ENCODE measurements at places on chromosomes 3 and 15.
A peak's percentile ranks its signal among the peaks of the same experiment; 100 is the strongest.

GRCh38 chr3:54122324-54123002 lies at the start of gene CACNA2D3:
TSS of gene CACNA2D3 (plus strand) at chr3:54122552.
- no peak for DNase-seq

GRCh38 chr3:151890721-151891141 lies 17.3 kb downstream of the SUCNR1 start:
- DNase-seq, result no peak

DNA sequence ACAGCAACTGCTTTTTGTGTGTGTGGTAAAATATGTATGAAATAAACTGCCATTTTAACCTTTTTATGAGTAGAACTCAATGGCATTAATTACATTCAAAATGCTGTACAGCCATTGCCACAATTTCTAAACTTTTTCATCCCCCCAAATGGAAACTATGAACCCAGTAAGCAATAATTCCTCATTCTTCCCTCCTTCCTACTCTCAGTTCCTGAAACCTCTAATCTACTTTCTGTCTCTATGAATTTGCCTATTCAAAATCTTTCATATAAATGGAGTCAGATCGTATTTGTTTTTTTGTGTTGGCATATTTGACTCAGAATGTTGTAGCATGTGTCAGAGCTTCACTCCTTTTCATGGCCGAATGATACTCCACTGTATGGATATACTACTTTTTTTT lies 5.3 kb upstream of the BLM start:
- no peak for DNase-seq

DNA sequence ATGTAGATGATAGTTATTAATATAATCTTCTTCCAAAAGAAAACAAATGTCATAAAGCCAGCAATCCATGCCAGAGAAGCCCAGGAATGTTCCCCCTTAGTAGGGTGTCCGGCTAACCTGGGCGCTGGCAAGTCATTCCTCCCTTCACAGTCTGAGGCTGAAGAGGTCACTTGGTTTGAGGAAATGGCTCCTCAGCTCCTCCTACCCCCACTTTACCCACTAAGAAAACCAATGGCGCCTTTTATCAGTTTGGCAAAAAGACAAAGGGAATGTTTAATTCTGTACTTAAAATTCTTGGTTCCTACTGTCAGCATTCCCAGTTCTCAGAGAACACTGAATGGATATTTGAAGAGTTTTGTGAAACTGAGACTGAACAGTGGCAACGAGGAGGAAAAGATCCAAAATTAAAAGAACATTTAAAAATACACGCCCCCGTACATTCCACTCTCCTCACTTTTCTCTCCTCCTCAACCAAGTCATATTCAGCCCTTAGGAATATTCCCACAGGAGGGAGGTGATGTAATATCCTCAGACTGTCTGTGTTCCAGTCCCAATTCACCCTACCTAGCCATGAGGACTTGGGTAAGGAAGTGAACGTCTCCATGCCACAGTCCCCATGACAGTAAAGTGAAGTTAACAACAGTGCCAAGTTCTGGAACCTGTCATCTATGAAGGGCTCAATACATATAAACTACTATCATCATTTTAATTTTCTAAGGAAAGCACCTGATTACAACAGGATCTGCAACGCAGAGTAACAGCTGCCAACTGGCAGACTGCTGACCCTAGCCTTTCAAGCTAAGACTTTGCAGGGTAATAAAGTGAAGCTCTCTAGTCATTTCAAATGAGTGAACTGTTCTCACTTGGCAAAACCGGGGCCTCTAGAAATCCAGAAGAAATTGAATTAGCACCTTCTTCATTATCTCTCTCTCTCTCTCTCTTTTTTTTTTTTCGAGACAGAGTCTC lies 234.5 kb upstream of the ICE2 start:
- no peak for DNase-seq

DNA sequence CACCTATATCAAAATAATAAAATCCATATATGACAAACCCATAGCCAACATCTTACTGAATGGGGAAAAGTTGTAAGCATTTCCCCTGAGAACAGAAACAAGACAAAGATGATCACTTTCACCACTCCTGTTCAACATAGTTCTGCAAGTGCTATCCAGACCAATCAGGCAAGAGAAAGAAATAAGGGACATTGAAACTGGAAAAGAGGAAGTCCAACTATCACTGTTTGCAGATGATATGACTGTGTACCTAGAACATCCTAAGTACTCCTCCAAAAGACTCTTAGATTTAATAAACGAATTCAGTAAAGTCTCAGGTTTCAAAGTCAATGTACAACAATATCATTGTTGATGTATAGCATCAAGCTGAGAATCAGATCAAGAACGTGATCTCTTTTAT lies 35.6 kb upstream of the FGF7 start:
- no peak for DNase-seq

DNA sequence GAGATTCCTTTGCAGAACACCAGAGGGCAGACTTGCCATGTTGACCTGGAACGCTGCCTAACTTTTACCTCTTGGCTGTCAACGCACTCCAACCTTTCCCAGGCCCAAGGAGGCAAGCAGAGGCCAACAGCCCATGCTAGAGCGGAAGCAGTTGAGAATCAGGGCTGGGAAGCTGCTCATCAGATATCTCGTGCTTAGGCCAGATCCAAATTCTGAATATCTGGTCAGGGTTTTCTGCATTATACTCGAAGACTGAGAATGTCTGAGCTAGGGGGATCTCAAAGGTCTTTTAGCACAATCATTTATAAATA lies 2.5 kb downstream of the XIRP1 start:
- DNase-seq, result peak; percentile 37

DNA sequence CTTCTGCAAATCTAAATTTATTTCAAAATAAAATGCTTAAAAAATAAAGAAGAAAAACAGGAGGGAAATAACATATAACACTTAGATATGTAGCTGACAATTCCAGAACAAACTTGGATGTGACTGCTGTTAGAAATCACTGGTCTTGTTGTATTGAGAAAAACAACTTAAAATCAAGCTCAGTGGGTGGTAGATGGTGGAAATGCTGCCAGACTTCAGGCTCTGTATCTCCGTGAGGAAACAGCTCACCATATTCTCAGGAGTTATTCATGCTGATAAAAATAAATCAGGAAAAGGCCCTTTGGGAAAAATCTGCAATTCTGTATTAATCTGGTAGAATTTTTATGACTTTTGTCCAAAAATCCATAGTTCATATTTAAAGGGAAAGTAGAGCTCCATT lies 477.6 kb downstream of the RAP2B start:
- no peak for DNase-seq

- DNase-seq, result no peak
Observed at GRCh38 chr3:167738037-167738436, 2.5 kb downstream of the SERPINI1 start.

GRCh38 chr15:74343127-74343796 lies 24.2 kb downstream of the CYP11A1 start:
- DNase-seq, result no peak

DNA sequence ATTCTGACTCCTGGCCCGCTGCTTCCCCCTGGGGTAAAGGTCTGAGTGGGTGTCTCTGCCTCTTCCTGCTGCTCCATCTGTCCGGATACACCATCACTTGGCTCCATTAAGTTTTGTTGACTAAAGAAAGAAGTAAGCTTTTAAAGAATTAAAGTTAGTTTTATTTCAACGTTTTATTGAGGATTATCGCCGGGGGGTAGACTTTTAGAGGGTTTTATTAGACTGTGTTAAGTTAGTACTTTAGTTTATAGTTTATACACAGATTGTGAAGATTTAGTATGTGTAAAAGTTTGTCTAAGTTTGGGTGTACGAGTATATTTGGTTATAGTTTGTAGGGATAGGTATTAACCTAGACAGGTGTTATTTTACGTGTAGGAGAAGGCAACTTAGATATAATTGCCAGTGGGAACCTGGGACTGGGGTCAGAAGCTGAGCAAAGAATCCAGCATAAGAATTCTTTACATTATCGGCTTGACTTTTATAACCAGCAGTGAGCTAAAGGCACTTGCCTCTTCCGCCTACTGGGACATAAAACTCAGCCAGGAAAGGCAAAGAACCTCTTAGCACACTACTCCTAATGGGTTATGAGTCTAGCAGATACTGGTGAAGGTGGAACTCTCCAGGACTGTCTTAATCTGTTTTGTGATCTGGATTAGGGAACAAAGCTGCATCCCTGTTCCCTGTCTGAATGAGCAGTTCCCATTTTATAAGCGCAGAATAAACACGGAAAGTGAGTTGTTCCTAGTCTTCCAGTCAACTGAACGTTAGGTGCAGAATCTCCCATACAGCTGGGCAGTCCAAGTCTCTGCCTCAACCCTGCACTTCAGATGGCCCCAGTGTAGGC lies 131.3 kb downstream of the FAM43A start:
- no peak for DNase-seq

- DNase-seq, result no peak
Observed at GRCh38 chr3:35640190-35641165, 1.2 kb downstream of the ARPP21 start.

DNA sequence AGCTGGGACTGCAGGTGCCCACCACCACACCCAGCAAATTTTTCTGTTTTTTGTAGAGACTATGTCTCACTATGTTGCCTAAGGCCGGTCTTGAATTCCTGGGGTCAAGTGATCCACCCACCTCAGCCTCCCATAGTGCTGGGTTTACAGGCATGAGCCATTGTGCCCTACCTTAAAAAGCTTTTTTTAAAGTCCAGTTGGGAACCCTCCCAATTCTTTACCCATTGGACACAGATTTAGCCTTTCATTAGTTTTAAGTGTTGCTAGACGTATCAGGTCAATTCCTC lies 1.7 kb upstream of the DENND4A start:
- no peak for DNase-seq

DNA sequence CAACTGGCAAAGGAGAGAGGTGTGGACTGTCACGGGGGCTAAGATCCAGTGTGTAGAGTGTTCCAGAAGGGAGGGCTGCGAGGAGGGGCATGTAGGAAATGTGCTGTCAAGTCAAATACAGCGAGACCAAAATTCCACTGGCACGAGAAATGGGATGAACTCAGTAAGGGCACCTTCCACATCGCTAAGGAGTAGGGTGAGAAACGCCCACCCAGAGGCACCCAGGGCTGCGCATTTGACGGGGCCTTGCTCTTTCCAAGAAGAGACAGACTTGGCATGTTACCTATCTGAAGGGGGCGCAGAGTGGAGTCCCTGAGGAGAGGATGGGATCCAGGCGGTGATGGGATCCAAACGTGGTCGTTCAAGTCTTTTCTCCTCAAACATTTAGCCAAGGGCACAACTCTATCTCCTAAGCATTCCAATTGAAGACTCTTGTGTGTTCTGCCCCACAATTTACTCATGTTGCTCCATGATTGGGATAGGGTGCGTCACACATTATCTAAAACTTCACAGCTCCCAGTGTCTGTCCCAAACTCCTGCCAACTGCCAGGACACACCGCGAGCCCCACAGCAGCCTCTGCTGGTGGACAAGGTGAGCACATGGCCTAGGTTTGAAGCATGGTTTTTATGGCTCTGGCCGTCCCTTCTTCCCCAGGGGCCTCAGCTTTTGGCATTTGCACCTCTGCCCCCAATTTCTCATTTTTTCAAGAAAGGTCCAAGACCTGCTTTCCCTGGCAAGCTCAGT lies 7.6 kb downstream of the SELENOS start:
- DNase-seq, result no peak

DNA sequence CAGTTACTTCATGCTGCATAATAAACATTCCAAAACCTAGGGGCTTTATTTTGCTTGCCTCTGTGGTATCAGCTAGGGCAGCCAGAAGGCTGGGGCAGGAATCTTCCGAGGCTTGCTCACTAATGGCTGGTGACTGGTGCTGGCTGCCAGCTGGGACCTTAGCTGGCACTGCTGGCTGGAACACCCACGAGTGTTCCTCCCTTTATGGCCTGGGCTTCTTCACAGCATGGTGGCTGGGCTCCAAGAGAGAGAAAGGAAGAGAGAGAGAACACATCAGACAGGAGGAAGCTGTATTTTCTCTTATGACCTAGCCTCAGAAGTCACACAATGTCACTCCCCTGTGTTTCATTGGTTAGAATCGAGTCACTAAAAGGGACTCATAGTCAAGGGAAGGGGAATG lies 23.9 kb upstream of the CDCP1 start:
- DNase-seq, result no peak

- no peak for DNase-seq
Observed at GRCh38 chr3:40248591-40248990, 60.9 kb upstream of the EIF1B start.

GRCh38 chr3:76888856-76889255 lies 151.0 kb upstream of the ROBO2 start:
- DNase-seq, result no peak

DNA sequence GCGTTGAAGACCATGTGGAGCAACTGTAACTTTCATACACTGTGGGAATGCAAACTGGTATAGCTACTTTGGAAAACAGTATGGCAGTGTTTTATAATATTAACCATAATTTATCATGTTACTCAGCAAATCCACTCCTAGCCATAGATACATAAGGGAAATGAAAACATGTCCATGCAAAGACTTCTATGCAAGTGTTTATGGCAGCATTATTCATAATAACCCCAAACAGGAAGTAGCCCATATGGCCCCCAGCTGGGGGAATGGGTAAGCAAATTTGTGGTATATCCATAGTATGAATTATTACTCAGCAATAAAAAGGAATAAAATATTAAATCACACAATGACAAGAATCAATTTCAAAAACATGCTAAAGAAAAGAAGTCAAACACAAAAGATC lies 23.0 kb upstream of the GATA2 start:
- no peak for DNase-seq

- DNase-seq, result no peak
Observed at GRCh38 chr3:187169231-187169960, 27.9 kb upstream of the RTP1 start.

DNA sequence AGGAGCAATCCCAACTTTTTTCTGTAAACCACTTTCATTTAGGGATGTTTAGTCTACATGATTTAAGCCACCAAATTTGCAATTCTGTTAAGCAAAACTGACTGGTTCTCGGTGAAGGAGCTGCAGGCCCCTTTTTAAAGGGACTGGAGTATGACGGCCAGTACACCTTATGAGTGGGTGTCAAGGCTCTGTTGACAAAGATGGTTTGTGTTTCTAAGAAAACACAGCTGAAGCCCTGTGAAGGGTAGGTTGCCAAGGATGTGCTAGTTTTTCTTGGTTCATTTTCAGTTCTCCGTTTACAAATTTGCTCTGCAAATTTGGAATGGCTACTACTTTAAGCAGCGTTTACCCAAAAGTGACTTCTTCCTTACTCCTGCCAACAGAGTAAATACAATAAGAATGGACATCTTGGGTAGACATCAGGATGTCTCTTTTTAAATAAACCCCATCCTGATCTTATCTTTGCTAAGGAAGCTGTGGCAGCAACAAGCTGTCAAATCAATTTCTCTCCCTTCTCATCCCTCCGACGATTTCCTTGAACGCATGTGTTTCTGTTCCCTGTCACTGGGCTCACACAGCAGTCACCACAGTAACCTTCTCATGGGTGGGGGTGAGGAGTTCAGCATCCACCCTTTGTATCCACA lies 58.2 kb upstream of the CMTM8 start:
- DNase-seq, result no peak

DNA sequence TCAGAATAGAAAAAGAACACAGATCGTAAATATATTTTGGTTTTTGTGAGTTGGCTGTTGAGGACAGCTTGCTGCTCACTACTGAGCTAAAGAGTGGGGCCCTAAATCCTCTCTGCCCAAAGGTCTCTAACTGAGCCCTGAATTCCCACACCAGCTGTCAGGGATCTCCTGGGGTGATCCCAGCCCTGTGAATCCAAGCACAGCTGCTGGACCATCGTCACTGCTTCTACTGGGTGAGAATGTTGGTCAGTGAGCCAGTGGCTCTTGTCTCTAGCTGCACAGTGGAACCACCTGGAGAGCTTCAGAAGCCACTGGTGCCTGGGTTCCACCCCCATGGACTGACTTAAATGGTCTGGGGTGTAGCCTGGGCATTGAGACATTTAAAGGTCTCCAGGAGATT lies 90.5 kb upstream of the IL12A start:
- DNase-seq, result no peak
